ENCODE measurements at places on chromosomes 4 and X. TPM values are rescaled to one million over a fixed set of nuclear protein-coding genes. Genes with fewer than 3 reads are reported as not detected.

- DNase-seq = no peak
Measured at GRCh38 chr4:119894650-119895208, 171.9 kb downstream of the MAD2L1 start.

DNA sequence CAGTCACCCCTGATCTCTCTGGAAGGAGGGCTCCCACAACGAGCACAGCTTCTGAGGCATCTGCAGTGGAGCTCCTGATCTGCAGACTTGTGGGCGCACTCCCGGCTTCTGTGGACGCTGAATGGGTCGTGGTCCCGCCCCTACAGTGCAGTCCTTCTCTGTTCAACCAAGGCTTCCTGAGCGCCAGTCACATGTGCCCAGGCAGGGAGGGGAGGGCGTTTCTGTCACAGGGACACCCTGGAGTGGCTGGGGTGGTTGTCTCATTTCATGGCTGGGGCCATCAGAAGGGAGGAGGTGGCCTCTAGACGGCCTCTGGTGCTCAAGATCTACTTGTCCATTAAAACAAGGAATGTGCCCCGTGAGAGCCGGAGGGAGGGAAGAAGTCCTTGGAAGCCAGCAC, 67.1 kb upstream of the PSAPL1 start:
- no peak for DNase-seq

- DNase-seq = no peak
Measured at GRCh38 chrX:31440546-31440945, 368.7 kb upstream of the FTHL17 start.

GRCh38 chrX:45758738-45759397, 558.2 kb upstream of the DIPK2B start:
- DNase-seq = no peak

- DNase-seq = no peak
Measured at GRCh38 chr4:168908093-168908492, 102.0 kb downstream of the CBR4 start.

TFE3 gene
- 30.1 TPM for total RNA-seq

CLDN2 gene
- total RNA-seq = not detected
